Right forelimb (tissue), 1 donor: ENCODE measurements at places on chromosomes 6 and 20.

- no peak for DNase-seq
Observed at GRCh38 chr20:45962031-45962755, 9.8 kb downstream of the ZNF335 start.

DNA sequence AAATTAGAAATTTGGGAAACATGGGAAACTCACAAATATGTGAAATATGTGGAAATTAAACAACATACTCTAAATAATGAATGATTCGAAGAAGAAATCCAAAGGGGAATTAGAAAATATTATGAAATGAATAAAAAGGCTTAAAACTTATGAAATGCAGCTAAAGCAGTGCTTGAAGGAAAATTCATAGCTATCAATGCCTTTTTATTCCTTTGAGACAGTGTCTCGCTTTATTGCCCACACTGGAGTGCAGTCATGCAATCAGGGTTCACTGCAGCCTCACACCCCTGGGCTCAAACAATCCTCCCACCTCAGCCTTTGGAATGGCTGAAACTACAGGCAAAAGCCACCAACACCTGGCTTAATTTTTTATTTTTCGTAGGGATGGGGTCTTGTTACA lies 7.9 kb upstream of the TGIF2 start:
- DNase-seq, result no peak

DNA sequence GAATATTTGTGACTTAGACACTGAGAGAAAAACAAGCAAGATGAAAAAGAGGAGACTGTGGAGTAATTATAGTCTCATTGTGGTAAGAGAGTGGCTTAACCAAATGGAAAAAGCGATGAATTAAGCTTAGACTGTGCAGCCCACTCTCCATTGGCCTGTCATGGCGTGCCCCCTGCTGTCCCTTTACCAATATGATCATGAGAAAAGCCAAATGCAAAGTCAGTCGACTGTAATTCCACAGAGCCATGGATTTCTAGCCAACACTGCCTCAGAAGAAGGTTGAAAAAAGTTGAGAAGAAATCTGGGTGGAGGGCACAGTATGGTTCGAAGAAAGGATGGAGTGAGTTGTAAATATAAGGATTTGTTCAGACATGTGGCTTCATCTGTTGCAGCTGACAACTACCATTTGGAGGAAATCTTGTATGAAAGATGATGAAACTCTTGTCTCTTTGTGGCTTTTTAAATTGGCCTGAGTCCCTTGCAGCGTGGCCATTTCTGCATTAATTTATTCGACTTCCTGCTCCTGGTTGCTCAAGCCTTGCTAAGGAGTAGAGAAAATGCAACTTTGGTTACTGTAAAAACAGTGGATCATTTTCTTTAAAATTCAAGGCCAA lies 251.4 kb downstream of the DOK5 start:
- no peak for DNase-seq

DNA sequence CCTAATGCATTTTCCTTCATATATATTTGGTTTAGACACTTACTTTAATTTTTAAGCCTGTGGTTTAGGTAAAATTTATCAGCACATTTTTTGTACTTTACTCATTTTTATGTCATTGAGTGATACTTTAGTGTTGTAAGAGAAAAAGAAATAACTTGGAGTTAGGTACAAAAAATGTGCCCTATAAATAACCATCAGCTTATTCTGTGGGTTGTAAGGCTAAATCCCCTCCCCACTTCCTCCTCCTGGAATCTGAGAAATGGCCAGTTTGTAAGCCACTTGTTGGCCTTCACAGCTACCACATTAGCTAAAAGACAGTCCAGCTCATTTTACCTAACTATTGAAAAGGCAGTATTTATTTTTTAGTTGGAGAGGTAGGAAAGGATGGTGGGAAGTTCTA lies 576.3 kb downstream of the PKHD1 start:
- no peak for DNase-seq

- DNase-seq, result no peak
Observed at GRCh38 chr6:68633972-68634725, 933 bp upstream of the ADGRB3 start.

DNA sequence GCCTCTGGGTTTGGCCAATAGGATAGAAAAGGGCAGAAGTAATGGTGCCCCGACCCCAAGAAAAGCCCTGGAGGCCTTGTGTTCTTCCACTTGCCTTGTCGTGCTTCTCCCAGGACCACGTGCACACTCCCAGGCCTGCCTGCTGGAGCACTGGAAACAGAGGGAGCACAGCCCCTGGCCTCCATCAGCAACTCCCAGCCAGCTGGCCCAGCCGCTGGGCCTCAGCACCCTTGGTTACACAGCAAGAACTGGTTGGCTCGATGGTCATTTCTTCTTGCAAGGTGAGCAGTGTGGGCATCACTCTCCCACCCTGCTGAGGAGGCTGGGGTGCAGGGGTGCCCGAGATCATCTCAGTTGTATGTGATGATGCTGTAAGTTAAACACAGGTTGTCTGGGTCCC lies 69.2 kb upstream of the CST7 start:
- no peak for DNase-seq

- no peak for DNase-seq
Observed at GRCh38 chr20:40955326-40955725, 73.3 kb upstream of the TOP1 start.

DNA sequence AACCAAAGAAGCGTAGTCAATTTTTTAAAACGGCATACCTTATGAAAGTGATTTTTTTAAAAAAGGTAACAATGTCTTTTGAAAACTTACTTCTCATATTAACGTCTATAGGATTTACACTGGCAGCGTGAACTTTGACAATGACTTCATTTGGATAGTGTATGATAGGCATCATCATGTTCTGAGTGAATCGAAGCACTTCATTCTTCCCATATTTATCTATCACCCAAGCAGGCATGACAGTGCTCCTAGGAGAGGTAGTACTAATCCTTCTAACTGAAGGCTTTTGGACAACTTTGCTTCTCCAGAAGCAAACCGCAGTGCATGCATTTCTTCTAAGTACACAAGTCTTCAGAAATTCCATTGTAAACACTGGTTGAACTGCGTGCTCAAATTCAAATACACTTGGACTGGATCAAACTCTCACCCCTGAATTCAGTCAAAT lies 618 bp downstream of the RTN4IP1 start:
- no peak for DNase-seq

GRCh38 chr6:71665931-71666330 lies 220.4 kb upstream of the RIMS1 start:
- DNase-seq, result no peak

GRCh38 chr20:20499439-20499838 lies 131.5 kb downstream of the INSM1 start:
- DNase-seq, result no peak

DNA sequence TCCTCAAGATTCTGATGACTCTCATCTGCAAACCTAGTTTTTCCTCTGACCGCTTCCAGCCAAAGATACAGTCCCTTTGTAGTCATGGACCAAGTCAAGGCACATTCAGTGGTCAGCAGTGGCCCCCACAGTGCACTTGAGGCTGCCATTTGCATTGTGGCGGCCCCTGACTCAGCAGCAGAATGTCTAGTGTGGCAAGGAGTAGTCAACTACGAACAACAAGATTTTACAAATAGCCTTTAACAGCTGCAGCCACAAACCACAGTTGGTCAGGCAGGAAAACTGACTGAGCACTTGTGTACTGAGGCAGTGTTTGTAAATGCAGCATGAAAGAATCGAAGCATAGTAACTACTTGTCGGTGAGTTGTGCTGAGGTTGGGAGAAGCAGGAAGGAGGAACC lies 49.6 kb downstream of the SLC2A12 start:
- no peak for DNase-seq

- DNase-seq, result no peak
Observed at GRCh38 chr6:42424906-42425474, 26.7 kb downstream of the TRERF1 start.

DNA sequence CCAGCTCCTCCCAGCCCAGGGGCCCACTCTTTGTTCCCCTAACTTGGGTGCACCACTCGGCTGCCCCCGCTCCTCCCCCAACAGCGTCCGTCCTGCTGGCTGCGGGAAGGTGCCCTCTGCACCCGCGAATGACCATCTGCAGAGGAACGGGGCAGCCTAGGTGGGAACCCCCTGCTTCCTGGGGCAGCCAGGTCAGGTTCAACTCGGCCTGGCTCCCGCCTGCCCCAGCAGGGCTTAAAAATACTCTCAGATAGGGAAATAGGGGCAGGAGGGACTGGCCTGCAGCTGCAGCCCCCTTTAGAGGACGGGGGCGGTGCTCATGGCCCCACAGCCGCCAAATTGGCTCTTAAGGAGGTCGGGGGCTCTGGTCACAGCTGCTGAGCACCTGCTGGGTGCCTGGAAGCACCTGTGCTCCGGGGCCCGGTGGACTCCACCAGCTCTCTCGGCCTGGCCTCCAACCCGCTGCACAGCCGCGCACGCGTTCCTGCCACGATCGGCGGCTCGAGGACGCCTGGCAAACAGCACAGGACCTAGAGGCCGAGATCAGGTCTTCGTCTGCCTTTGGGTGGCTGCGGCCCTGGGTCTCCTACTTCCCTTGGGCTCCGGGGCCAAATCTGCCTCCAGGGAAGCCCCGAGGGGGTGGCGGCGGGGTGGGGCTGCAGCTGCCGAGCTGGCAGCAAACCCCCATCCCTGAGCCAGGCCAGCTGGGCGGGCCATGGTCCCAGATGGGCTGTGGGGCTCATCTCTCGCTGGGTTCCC lies 700 bp upstream of the LAMA5 start:
- DNase-seq, result no peak

GRCh38 chr6:159043947-159044346 lies 844 bp downstream of the TAGAP start:
- DNase-seq, result no peak

DNA sequence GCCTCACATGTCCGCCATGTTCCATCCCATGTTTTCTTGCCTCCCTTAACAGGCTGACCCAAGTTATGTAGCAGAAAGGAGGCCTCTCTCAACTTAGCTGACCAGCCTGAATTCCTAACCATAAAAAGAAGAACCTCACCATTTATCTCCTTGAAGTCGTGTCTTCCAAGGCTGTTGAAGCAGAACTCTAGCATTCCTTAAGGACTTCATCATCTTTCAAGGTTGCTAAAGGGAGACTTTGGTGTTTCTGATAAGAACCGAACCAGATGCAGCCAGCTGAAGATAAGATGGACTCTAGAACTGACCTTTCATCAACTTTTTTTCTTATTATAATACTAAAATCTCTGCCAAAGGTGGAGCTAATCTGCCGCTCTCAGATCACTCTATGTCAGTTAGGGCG lies 571.7 kb upstream of the SLC35B3 start:
- DNase-seq, result no peak

- DNase-seq, result no peak
Observed at GRCh38 chr6:66190858-66191257, 483.8 kb upstream of the EYS start.

- no peak for DNase-seq
Observed at GRCh38 chr6:28429781-28430180, 13.5 kb downstream of the ZSCAN23 start.

- peak; percentile 83 for DNase-seq
Observed at GRCh38 chr6:27814665-27815424, 97.4 kb downstream of the OR2B2 start.

- DNase-seq, result no peak
Observed at GRCh38 chr6:117928833-117929232, 21.8 kb downstream of the SLC35F1 start.

GRCh38 chr20:25173321-25173720 lies 22.2 kb upstream of the ENTPD6 start:
- no peak for DNase-seq

DNA sequence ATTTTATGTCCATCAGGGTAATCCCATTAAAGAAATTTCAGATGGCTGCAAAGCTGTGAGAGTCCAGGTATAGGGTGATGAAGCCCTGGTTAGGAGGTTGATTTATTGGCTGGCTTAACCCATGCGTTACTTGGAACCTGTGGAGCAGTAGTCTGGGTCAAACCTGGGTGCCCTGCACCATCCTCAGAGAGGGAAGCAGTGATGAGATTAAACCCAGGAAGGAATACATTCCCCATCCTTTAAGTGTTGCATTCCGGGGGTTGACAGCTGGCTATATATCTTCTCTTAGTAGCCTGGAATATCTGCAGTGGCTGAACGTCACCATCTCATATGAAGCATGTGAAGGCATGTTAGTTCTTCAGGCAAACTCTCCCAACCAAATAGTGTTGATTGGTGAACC lies 44.9 kb upstream of the JAG1 start:
- no peak for DNase-seq

- DNase-seq, result no peak
Observed at GRCh38 chr6:110934381-110934898, 24.1 kb upstream of the GTF3C6 start.

DNA sequence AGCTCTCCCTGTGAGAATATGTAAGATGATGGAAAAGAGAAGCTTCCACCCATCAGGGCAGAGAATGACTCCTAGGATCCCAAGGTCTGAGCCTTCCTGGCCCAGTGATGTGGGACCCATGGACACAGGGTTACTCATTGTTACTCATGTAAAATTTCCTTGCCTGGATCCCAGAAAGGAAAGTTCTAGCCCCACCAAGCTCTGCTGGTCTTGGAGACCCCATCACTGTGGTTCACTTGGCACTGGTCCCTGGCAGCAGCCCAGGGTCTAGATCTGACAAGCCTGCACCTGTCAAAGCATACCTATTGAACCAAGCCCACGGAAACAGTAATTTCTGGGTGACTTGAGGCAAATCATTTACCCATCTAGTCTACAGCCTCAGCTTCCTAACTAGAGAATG lies 22.1 kb downstream of the MDGA1 start:
- no peak for DNase-seq

DNA sequence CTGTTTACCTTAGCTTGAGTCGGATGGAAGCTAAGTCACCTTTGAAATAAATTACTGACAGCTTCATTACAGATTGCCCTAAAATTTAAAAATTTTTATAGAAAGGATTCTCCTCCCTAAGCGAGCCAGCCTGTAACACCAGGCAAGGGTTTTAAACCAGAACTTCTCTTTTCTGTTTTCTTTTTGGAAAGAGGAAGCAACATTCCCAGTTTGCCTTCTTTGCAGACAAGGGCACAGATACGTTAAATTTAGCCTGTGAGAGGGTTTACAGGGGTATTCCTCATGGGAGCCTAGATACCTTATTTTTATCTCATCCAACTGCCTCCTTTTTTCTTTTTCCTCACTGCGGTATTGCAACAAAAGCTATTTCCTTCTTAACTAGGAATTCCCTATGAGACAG lies 45.0 kb downstream of the GNAS start:
- DNase-seq, result no peak

GRCh38 chr6:52801188-52801841 lies 2.3 kb downstream of the GSTA1 start:
- no peak for DNase-seq

DNA sequence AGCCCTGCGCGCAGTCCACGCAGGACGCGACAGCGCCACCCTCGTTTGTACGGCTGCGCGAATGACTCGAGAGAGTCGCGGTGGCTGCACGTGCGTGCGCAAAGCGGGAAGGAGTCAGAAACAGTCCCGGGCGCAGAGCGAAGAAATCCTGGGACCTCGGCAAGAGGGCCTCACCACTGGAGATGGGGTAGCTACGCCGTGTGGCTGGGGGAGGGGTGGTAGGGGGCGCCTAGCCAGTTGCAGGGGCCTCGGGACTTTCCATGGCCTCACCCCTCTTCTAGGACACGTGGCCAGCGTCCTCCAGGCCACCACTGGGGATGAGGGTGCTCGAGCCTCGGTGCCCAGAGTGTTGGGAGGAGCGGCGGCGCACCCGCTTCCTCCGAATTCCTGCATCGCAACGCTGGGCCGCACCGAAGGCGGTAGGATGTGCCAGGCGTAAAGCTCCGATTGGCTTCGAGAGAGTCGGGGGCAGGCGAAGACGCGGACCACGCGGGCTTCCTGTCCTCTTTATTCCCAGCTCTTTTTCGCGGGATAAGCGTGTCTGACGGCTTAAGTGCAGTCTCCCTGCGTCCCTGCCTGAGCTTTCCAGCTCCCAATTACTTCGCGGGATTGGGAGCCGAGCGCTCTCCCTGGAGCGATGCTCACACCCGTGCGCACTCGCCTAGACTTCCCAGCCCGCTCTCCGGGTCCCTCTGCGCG lies 38.7 kb downstream of the NCR2 start:
- peak; percentile 56 for DNase-seq

GRCh38 chr6:90497411-90497810 lies 89.5 kb downstream of the MAP3K7 start:
- no peak for DNase-seq
